Chondrocyte (in vitro differentiated cells): ENCODE measurements at places on chromosomes 3 and 15. TPM values are rescaled to one million over a fixed set of nuclear protein-coding genes. Genes with fewer than 3 reads are reported as not detected.

- H3K27me3 ChIP-seq, result no peaks in the 10 kb centered on the region
- peaks cover 23% of the 10 kb centered on the region for H3K36me3 ChIP-seq
- DNase-seq, result no peak
- H3K4me1 ChIP-seq, result peaks cover 51% of the 10 kb centered on the region
- H3K27ac ChIP-seq, result peak overlapping the region; percentile 97
Measured at GRCh38 chr15:43792761-43793476, 799 bp downstream of the SERF2 start.

GRCh38 chr3:169237201-169237600 is 426.3 kb downstream of the MECOM start:
- no peak for DNase-seq
- H3K36me3 ChIP-seq, result no peaks in the 10 kb centered on the region
- H3K27me3 ChIP-seq, result no peaks in the 10 kb centered on the region
- H3K4me1 ChIP-seq, result peaks cover 38% of the 10 kb centered on the region

DNA sequence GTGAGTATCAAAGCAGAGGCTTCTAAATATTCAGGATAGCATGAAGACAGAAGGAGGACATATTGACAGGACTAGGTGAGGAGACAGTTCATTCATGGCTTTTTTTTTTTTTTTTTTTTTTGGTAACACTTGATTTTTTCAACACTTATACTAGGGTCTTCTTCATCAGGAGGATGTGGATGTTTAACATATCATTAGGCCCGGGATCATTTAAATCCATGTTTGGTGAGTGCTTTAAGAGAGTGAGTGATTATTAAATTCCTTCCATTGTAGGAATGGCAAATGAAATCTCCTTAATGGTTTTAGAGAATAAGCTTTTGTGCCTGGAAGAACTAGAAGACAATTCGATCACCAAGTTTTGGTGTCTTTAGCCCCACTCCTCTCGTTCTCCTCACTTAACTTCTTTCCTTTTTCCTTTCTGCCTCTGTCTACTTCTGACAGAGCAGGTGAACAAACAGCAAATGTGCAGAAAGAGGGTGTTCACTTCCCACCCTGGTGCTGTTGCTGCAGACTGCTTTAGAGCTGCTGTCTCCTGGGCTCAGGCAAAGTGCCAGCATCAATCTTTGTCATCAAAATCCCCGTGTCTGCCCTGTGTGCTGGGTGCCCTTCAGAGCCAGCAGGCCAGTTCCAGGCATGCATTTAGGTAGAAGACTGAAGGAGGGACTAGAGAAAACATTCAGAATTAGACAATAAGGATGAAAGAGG is 35.6 kb upstream of the RAB11A start:
- H3K4me1 ChIP-seq, result peaks cover 39% of the 10 kb centered on the region
- no peak for DNase-seq
- peaks cover 8% of the 10 kb centered on the region for H3K27me3 ChIP-seq
- peak overlapping the region; percentile 24 for H3K4me3 ChIP-seq

GRCh38 chr15:44468709-44469385 is 41.4 kb downstream of the CTDSPL2 start:
- H3K27me3 ChIP-seq, result no peaks in the 10 kb centered on the region
- peaks cover 13% of the 10 kb centered on the region for H3K36me3 ChIP-seq
- no peak overlapping the region for H3K4me3 ChIP-seq

- H3K4me3 ChIP-seq, result no peak overlapping the region
- peak overlapping the region; percentile 88 for H3K27ac ChIP-seq
- H3K4me1 ChIP-seq, result peaks cover 33% of the 10 kb centered on the region
- H3K36me3 ChIP-seq, result no peaks in the 10 kb centered on the region
Measured at GRCh38 chr15:75532413-75533250, 46.5 kb downstream of the PTPN9 start.

DNA sequence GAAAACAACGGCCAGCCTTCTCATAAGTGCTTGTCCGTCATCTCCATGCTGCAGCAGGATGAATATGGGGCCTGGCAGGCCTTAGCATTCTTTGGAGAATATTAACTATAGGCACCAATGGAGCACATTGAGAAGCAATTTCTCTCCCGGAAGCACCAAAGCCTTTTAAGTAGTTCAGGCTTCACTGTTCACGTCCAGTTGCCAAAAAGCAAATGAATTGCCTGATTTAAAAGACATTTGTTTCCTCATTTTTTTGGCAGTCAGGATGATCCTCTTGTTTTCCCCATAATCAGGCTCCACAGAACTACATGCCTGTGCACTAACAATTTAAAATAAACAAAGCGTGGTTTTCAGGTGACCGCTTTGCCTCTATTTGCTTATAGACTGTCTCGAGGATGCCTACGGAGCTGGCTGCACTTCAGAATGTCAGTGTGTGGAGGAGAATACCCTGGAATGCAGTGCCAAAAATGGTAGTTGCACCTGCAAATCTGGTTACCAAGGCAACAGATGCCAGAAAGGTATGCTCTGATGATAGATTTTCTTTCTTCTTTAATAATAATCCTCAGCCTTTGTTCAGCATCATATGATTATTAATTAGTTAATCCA is 725.2 kb upstream of the GOLIM4 start:
- no peaks in the 10 kb centered on the region for H3K27me3 ChIP-seq
- peaks cover 2% of the 10 kb centered on the region for H3K36me3 ChIP-seq
- H3K4me3 ChIP-seq, result no peak overlapping the region
- peaks cover 14% of the 10 kb centered on the region for H3K4me1 ChIP-seq

GRCh38 chr3:111392894-111393398 is 149.1 kb upstream of the CD96 start:
- no peak overlapping the region for H3K27ac ChIP-seq
- no peaks in the 10 kb centered on the region for H3K4me1 ChIP-seq
- H3K4me3 ChIP-seq, result no peak overlapping the region
- no peak for DNase-seq

The ACKR4 gene
- 0.22 TPM in 1 of 3 replicates, not detected in the others for total RNA-seq

The TNNC1 gene
- 3.3 to 13.7 TPM (median 12.7 TPM) in 3 replicates for total RNA-seq

The C2CD4A gene
- total RNA-seq, result 0.10 TPM in 1 of 3 replicates, not detected in the others

The CRABP1 gene
- not detected in 3 replicates for total RNA-seq
